ENCODE measurements at places on chromosomes 12 and 14.

DNA sequence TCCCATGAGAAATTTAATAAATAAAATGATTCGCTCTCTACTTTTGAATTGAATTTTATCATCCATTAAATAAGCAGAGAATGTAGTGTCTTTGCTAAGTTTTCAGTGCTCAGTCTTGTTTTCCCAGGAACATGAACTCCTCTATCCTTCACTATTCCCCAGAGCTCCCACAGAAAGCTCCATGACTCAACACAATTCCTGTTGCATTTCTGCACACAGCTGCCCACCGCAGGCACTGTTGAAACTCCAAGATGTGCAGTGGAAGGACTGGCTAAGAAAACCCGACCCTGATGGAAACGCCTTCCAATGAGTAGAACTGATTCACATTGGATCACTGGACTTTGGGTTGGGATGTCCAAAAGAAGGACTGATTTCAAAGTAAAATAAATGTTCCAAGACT is 202.4 kb upstream of the AMIGO2 start:
- no peak for DNase-seq

DNA sequence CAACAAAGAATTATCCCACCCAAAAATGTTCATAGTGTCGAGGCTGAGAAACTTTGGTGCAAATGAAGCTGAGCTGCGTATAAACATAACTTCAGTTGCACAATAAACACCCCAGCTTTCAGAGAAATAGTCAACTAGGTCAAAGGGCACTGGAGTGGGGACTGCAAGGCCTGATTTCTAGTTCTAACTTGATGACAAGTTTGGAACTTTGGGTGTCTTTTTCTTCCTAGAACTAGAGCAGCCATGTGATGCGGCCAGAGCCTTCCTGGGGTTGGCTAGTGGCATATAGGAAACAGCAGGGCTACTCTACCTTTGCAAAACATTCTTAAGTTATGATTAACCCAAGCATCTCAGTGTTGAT is 298.4 kb upstream of the AMIGO2 start:
- no peak for DNase-seq

- peak; percentile 28 for DNase-seq
Observed at GRCh38 chr14:99093532-99094517, 178.2 kb downstream of the BCL11B start.

- no peak for DNase-seq
Observed at GRCh38 chr14:23365732-23366425, 907 bp upstream of the EFS start.

- DNase-seq = peak; percentile 53
Observed at GRCh38 chr12:129049917-129050316, 196.6 kb downstream of the GLT1D1 start.

- no peak for DNase-seq
Observed at GRCh38 chr12:110354172-110354780, 49.2 kb downstream of the ANAPC7 start.

- peak; percentile 90 for DNase-seq
Observed at GRCh38 chr14:75303381-75303789, 24.8 kb downstream of the FOS start.

GRCh38 chr14:20969336-20969735 is 14.0 kb downstream of the RNASE2 start:
- DNase-seq = no peak

DNA sequence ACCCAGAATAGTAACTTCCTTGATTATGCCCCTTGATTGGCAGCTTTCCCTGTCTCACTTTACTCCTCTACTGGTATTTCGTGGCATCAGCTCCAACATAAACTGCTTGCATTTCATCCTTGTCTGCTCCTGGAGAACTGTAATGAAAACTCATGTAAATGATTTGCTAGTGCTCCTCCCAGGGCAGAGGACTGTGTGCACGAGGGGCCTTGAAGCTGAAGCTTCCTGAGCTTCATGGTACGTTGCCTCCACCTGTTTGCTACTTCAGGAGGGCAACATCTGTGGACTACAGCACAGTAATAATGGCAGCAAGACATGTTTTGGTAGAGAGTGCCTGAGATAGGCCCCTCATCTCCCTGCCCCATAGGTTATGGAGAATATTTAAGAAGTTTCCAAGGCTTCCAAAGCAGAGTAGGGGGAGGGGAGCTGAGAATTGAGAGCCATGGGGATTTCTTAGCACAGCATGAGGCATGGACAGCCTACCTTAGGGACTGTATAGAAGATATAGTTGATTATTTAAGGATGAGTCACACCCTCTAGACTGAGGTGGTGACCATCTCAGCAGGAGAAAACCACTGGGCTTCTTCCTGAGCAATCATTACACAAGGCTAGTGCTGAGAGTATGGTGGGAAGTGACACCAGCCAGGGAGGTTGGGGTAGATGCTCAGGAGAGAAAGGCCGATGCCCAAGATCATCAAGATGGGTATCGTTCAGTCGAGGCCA is 29.5 kb downstream of the CCDC198 start:
- DNase-seq = no peak

- DNase-seq = no peak
Observed at GRCh38 chr12:53431187-53431586, 7.5 kb downstream of the AMHR2 start.

Data from stomach (tissue), 19 donors.